ENCODE measurements at places on chromosomes 7 and 10.

- DNase-seq, result no peak
These were observed 29.5 kb downstream of the EGFR start for GRCh38 chr7:55048221-55048859.

GRCh38 chr10:130398090-130398994 lies 262.2 kb downstream of the GLRX3 start:
- DNase-seq, result no peak

DNA sequence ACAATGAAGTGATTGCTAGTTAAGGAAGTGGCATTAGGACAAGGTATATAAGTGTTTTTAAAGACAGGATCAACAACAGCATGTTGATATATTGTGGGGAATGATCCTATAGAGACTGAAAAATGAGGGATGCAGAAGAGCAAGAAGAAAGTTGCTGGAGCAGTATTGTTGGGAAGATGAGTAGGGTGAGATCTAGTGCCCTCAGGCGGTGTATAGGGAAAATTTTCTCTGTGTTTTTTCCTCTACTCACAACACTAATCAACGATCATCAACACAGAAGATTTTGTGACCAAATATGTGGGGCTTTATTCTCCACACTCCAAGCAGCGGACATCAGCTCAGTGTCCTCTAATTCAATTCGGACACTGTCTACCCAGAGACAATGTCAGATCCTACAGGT lies 9.6 kb upstream of the PTTG1IP2 start:
- DNase-seq, result no peak

DNA sequence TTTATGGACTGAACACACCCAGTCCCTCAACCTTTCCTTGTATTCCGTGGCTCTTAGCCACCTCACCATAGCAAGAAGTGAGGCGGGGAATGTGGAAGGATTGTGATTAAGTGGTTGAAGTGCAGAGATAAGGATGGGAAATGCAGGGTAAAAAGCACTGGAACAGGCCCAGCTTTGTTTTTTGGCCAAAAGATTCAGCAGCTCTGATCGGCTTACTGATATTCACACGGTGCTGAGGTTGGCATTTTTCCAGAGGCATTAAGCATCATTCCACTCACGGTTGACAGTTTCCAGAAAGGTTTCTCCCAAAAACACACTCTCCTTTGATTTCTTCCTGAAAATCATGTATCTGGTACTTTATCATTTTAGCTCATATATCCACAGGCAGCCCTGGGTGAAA lies 544.2 kb downstream of the CNTNAP2 start:
- DNase-seq, result no peak

DNA sequence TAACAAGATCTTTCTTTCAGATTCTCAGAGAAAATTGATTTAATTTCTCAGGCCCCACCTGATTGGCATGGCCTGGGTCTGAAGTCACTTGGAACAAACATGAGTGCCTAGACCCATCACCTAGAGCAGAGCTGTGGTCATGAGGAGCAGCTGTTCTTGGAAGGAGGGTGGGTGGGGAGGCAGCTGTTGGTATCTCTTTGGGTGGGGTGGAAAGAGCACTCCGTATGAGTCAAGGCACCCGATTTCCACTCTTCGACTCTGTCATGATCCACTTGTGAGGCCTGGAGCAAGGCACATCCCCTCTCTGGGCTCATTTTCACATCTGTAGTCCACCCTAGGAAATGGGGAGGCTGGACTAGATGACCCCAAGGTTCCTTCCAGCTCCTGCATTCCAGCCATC lies 156.7 kb downstream of the C10orf105 start:
- DNase-seq, result no peak
